ENCODE measurements at places on chromosomes 2 and 18.

GRCh38 chr2:129888461-129888860 lies 91.0 kb upstream of the RAB6C start:
- DNase-seq, result no peak

- DNase-seq, result no peak
These were observed 3.7 kb downstream of the MEX3C start for GRCh38 chr18:51193621-51194287.

GRCh38 chr18:58438161-58438957 lies 190.5 kb downstream of the ALPK2 start:
- DNase-seq, result peak; percentile 39

DNA sequence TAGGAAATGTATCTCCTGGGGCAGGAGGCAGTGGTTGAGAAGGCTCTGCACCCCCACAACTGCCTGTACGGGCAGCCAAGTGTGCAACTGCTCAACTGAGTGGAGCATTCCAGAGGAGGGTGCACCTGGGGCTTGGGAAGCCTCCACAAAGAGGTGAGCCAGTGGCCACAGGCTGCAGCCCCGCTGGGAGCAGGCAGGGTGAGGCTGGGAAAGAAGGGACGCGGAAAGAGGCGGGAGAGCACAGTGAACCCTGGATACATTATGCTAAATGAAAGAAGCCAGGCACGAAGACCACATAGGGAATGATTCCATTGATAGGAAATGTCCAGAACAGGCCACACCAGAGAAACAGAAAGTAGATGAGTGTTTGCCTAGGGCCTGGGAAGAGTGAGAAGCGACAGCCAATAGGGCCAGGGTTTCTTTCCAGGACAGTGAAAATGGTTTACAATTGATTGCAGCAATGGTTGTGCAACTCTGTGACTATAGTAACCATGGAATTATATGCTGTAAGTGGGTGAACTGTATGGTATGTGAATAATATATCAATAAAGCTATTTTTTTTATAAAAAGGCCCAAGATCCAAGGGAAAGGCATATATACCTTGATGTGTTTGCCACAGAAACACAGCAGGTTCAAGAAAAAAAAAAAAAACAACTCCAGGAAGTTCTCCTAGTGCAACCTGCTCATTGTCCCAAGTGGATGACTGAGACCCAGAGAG lies 82.4 kb downstream of the DDX1 start:
- no peak for DNase-seq

- DNase-seq, result no peak
These were observed 56.0 kb downstream of the ABCA12 start for GRCh38 chr2:215082446-215082845.

DNA sequence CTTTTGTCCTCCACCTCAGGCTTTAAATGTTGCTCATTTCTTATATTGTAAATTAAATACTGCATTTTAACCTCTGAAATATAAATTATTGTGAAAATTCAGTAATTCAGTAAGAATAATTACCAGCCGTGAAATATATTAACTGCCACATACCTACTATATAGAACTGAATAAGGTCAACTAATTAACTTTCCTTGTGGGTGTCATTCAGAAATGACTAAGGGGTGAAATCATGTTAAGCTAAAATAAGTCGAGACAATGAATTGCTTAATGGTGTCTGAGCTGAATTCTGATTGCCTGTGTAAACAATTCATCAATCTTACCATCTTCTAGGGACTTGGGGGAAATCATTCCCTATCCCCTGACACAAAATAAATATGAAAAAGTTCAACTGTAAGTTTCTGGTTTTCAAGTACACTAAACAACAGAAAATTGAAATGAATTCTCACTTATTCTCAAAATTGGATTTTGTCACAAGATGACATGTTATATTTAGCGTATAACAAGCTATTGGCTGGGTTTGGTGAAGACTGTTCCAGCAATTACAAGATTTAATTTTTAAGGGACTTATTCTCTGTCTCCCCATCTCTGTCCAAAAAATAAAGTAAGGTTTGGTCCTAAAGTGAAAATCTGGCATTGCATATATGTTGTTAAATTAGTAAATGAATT lies 255.1 kb downstream of the METTL4 start:
- DNase-seq, result no peak

GRCh38 chr18:64201781-64202180 lies 52.9 kb upstream of the LINC00305 start:
- no peak for DNase-seq

DNA sequence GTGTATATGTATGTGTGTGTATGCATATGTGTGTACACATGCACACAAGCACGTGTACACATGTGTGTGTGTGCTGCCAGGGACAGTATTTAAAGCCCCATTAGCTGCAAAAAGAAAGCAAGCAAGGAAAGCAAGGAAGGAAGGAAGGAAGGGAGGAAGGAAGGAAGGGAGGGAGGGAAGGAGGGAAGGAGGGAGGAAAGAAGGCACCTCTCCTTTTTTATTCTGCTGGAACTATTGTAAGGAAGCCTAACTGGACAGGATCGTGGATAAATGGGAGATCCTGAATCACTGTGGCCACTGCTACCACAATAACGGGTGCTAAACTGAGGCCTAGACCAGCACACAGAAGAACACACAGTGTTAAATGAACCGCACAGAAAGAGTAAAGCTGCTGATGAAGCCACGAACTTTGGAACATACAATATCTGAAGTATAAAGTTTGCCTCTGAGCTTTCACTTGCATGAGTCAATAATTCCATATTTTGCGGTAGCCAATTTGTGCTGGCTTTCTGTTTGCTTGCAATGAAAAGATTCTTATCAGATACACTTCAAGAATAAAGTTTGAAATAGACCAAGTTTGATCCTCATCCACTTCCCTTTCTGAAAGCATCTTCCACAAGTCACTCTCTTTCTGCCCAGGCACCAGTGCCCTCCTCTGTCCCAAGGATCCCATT lies 15.5 kb downstream of the CACNB4 start:
- no peak for DNase-seq

GRCh38 chr2:42298996-42299754 lies 61.8 kb downstream of the COX7A2L start:
- no peak for DNase-seq

GRCh38 chr18:22098563-22098989 lies 70.8 kb upstream of the GATA6 start:
- DNase-seq, result no peak

- no peak for DNase-seq
These were observed 326.8 kb downstream of the SETBP1 start for GRCh38 chr18:45007531-45007930.

DNA sequence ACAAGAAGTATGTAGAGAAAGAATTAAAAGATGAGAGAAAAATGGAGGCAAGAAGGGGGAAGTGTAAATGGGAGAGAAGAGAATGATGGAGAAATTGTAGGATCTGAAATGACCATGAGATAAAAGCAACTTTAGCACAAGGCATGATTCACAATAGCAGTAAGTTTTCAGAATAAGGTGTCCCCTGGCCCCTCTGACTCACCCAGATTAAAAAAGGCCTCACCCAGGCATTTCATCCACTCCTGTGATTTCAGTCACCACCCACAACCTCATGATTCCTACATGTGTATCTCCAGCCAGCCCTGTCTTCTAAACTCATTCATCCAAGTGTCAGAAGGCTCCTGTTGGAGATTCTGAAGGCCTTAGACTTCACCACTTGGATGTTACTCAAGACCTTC lies 56.6 kb downstream of the SP100 start:
- no peak for DNase-seq

- DNase-seq, result no peak
These were observed 144.1 kb downstream of the SOCS6 start for GRCh38 chr18:70432804-70433400.

- DNase-seq, result no peak
These were observed 117.0 kb upstream of the CYP1B1 start for GRCh38 chr2:38192976-38193375.

DNA sequence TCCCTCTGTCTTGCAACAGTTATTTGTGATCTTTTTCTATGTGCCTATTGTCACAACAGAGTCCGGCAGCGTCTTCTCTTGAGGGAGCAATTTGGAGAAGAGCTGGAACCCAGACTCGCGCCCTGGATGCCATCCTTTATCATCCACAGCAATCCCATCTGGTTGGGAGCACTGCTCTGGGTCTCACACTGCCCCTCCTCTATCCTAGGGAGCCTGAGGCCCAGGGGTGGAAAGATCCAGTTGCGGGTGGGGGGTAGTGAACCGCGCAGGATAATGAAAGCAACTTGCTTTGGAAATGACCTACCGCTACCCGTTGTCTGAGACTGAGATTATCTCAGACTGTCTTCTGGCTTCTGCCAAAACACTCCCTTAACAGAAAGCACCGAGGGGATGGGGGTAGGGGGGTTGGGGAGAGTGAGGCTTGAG lies 713 bp downstream of the WBP1 start:
- no peak for DNase-seq

- no peak for DNase-seq
These were observed 1.8 kb downstream of the CCDC85A start for GRCh38 chr2:56185582-56186046.

DNA sequence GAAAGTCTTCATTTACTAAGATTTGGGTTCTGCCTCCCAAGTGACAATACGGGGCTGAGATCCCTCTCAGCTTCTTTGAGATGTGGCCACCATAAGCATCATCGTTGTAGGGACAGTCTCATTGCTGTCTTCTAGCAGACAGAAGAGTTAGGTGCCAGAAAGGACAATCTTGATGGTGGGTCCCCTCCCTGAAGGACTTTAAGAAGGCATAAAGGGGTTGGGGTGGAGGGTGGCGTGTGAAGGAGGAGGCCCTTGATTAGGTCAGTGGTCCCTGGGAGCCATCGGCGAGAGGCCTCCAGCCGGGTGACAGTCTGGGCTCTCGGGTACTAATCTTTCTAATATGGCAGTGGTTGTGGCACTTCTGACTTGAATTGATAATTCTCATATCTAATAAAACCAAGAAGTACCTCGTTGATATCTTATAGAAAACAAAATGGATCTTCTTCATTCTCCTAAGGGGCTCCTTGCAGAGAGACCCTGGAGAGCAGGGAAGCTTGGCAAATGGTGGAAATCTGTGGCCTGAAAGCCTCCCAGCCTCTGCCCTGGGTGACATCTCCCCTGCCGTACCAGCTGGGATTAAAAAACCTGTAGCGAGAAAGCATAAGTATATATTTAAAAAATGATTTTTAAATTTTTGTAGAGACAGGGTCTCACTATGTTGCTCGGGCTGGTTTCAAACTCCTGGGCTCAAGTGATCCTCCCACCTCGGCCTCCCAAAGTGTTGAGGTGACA lies 7.2 kb upstream of the PSMD1 start:
- DNase-seq, result no peak

- DNase-seq, result no peak
These were observed 357.2 kb upstream of the RGPD4 start for GRCh38 chr2:107469437-107469995.

- no peak for DNase-seq
These were observed 16.5 kb downstream of the GPC1 start for GRCh38 chr2:240451791-240452461.

GRCh38 chr2:151297882-151298281 lies 8.4 kb upstream of the NMI start:
- DNase-seq, result no peak

DNA sequence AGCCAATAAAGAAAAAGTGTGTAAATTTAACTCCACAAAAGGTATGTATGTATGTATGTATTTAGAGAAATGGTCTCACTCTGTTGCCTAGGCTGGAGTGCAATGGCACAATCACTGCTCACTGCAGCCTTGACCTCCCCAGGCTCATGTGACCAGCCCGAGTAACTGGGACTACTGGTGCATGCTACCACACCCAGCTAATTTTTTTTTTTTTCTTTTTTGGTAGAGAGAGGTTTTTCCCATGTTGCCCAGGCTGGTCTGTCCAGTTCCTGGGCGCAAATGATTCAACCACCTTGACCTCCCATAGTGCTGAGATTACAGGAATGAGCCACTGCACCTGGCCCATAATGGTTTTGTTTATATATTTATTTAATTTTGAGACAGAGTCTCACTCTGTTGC lies 67.1 kb downstream of the CERKL start:
- no peak for DNase-seq

DNA sequence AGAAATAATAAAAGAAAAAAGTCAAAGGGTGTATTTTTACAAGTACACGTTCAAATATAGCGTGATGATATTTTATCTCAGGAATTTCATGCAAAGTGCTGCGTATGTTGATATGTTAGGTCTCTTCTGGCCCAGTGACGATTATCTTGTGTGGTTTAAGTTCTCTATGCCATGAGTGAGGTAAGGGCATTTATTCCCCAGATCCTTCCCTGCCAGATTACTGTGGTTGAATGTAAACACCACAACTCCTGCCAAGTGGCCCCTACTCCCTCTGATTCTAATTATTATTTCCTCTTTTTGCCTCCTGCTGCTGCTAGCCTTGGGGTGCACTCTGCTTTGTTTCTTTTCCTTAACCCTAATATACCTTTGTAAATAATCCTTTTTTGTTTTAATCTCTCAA lies 12.2 kb downstream of the SCN2A start:
- no peak for DNase-seq

- no peak for DNase-seq
These were observed 8.5 kb upstream of the PAX3 start for GRCh38 chr2:222307143-222307756.

GRCh38 chr2:129483366-129483765 lies 496.1 kb upstream of the RAB6C start:
- DNase-seq, result no peak

- DNase-seq, result no peak
These were observed 212.9 kb upstream of the APCDD1 start for GRCh38 chr18:10241579-10241978.

DNA sequence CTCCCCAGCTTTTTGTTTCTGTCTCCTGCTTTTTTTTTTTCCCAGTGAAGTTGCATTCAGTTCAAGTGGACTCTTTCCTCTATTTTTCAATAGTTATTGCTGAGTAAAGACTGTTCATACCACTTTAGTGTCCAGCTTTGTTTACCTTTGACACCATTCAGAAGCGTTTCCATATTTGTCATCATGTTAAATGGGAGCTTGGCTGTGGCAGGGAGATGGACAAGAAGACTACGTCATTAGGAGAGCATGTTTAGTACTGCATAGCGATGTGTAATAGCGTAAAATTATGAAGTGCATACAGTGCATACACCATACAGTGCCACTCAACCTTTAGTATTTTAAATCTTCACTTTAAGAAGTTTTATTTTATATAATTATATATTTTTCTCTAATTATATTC lies 655.9 kb downstream of the DCC start:
- DNase-seq, result no peak

DNA sequence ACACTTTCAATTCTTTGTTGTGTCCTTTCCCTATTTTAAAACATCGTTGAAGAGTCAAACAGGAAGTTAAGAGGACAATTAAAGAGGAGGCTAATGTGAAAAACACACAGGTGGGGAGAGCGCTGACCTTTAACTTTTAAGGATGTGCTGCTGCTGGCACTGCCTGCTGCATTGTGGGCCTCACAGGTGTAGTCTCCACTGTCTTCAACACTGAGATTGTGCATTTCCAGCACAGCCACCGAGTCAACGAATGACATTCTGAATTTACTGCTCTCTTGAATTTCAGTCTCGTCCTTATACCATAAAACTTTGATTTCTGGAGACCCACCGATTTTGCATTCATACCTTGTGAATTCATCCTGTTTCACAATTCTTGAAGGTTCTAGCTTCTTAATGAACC lies 91.9 kb downstream of the TTN start:
- DNase-seq, result no peak

GRCh38 chr2:76985387-76986136 lies 536.6 kb downstream of the LRRTM4 start:
- no peak for DNase-seq

GRCh38 chr2:112462178-112462577 lies 19.8 kb upstream of the TTL start:
- DNase-seq, result no peak

- DNase-seq, result no peak
These were observed 113.8 kb downstream of the GALNT1 start for GRCh38 chr18:35695384-35695783.
